ENCODE measurements at places on chromosomes 6 and 20.

GRCh38 chr6:26388441-26388840, 5.5 kb downstream of the BTN2A2 start:
- no peak for DNase-seq

DNA sequence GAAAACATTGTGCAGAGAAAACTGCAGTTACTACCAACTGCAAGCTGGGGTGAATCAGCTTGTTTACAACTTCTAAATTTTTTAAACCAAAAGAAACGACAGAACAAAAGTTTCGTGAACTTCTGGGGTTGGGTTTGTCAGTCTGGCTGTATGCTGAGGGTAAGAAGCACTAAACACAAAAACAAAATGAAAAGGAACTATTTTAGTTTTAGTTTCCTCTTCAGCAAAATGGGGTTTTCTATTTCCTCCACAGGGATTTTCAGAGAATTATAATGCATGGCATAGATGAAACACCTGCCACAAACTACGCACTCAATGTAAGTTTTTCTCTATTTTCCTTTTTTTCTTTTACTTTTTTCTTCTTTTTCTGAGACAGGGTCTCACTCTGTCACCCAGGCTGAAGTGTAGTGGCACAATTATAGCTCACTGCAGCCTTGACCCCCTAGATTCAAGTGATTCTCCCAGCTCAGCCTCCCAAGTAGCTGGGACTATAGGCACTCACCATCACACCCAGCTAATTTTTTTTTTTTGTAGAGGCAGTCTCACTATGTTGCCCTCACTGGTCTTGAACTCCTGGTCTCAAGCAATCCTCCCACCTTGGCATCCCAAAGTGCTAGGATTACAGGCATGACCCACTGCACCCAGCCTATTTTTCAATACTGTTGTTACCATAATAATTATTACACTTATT, 40.6 kb downstream of the CGA start:
- no peak for DNase-seq

DNA sequence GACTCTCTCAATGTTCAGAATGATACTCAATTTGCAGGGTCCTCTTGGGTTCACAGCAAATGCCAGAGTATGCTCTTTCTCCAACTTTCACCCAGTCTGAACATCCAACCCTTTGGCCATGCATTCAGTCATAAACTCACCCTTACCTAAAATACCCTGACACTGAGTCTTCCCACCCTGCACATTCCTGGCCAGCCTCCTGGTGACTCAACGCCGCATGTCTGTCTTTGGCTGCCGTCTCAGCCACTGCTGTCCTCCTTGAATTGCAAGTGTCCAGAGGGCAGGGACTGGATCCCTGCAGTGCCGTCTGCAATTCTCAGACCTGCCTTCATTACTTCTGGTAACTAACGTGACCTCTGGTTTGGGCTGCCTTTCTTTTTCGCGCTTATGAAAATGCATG, 593.4 kb downstream of the QKI start:
- no peak for DNase-seq

- no peak for DNase-seq
Observed at GRCh38 chr6:137519629-137520176, 25.5 kb upstream of the OLIG3 start.

- no peak for DNase-seq
Observed at GRCh38 chr6:143294265-143294860, 156.1 kb downstream of the ADAT2 start.

GRCh38 chr20:61451009-61451408, 198.9 kb downstream of the CDH4 start:
- no peak for DNase-seq

DNA sequence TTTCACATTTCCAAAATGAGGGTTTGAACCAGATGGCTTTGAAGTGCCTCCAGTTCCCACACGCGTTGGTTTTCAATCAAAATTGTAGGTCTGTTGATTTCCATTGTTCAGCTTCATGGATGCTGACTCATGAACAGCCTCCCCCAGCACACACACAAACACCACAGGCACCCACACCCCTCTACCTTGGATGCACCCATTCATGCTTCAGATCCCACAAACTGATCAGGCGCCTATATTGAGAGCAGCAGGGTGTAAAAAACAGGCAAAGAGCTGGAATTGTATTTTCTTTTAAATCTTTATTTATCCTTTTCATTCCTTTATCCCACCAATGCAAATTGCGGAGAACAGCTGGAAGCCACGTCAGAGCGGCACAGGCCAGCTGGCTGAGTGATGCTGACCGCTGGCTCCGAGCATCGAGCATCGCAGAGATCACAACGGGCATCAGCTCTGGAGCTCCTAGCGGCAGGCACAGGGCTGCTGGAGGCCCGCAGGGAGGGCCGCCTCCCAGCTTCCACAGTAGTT, 29.3 kb upstream of the TBC1D7 start:
- no peak for DNase-seq

DNA sequence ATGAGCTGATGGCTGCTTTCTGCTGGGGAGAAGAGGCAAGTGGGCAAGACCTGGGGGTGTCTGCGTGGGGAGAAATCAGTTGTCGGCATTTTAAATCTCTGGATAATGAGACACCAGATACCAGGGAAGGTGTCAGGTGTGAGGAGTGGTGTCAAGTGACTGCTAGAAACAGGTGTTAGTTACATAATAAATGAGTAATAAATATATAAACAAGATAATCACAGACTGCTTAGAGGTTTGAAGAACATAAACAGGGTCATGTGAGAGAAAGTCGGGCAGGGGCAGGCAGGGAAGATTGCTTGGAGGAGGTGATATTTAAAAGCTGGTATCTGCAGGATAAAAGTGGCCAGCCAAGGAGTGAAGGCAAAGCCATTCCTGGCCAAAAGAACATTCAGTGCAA, 87.2 kb upstream of the RIN2 start:
- DNase-seq = no peak

DNA sequence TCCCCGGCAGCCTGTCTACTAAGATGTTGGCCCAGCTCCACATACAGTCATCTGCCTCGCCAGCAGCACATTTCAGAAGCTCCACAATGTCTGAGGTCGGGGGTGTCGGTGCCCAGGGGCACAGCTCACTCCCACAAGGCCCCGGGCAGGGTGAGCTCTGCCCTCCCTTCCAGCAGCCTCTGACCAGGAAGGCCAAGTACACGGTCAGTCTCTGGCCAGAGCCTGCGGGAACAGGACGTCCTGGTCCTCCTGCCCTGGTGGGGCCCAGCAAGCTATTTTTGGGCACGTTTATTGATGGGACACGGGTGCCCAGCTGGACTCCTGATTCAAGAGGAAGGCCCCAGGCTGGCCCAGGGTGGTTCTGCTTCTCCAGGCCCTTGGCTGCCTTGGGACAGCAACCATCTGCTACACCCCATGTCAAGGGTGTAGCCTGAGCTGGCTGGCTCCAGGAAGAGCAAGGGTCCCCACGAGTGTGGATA, 114.9 kb upstream of the PTPN1 start:
- peak; percentile 50 for DNase-seq

- DNase-seq = no peak
Observed at GRCh38 chr6:69729870-69730449, 66.8 kb downstream of the LMBRD1 start.

DNA sequence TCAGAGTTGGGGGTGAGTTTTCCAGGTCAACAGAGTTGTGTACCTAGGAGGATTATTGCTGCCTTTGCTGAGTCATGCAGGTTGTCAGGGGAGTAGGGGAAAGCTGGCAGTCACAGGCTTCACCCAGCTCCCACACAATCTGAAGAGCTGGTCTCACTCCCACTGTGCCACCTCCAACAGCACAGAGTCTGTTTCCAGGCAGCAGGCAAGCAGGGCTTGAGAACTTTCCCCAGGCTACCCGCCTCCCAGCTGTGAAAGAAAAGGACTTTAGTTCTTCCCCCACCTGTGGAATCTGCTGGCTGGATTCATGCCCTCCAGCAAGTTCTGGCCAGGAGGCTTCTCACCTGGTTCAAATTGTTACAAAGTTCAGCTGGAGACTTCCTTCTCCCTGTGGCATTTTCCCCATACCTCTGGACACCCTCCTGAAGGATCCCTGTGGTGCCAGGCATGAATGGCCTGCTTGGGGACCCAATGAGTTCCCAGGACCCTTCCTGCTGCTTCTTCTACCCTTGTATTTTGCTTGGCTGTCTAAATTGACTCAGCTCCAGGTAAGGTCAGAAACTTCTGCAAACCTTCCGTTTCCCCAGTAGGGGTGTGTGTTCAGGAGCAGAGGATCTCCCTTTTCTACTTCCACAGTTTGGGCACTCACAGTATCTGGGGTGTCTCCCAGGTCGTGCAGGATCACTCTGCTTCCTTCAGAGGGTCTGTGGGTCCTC, 378.1 kb upstream of the MAN1A1 start:
- no peak for DNase-seq

DNA sequence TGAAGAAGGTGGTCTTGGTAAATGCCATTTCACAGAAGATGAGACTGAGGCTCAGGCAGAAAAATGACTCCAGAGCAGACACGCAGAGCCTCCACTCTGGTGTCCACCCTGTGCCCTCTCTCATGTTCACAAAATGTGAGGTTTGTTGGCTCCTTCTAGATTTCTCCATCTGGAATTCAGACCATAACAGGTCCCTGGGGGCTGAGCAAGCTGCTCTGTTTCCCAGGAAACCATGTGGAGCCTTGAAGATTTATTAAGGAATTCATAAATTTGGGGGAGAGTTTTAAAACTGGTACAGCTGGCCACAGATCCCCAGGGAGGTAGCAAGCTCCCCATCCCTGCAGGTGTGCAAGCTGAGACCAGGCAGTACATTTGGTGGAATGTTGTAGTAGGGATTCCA, 38.8 kb upstream of the SIRPA start:
- no peak for DNase-seq

GRCh38 chr6:44222486-44223318, 693 bp upstream of the SLC29A1 start:
- DNase-seq = no peak

DNA sequence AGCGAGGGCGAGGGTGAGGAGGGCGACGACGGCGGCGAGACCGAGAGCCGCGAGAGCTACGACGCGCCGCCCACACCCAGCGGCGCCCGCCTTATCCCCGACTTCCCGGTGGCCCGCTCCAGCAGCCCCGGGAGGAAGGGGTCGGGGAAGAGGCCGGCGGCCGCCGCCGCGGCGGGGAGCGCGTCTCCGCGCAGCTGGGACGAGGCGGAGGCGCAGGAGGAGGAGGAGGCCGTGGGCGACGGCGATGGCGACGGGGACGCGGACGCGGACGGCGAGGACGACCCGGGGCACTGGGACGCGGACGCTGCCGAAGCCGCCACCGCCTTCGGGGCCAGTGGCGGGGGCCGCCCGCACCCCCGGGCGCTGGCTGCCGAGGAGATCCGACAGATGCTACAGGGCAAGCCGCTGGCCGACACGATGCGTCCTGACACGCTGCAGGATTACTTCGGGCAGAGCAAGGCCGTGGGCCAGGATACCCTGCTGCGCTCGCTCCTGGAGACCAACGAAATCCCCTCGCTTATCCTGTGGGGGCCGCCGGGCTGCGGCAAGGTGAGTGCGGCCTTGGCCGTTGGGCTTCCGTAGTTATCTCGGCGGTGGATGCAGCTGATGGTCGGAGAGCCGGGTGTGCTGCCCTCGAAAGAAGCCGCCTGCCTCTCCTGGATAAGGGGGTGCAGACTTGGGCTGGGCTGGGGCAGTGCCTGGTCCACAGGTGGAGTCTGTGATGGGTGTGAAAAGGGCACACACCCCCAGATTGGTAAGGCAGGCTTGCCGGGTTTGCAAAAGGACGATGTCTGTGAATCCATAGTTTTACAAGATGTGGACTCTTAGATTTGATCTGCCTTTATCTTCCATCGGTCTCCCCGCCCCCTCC, 938 bp downstream of the WRNIP1 start:
- DNase-seq = no peak

GRCh38 chr6:91366781-91367180, 779.9 kb upstream of the MAP3K7 start:
- no peak for DNase-seq

- no peak for DNase-seq
Observed at GRCh38 chr6:3781504-3781903, 30.0 kb upstream of the PXDC1 start.

DNA sequence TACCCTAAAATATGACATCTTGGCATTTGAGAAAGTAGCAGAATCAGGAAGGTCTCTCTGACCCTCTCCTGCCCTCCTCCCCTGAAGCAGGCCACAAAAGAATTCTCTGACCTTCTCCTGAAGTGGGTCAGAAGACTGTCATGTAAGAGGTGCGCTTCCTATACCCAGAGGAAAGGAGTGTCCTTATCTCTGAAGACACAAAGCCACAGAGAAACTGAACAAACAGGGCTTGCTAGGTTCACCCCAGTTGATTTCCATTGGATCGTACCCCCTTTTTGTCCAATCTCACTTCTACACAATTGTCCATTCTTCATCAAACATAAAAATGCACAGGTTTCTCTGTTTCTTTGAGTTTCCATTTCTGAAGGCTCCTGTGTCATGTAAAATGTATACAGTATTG, 272.0 kb upstream of the SOX4 start:
- DNase-seq = no peak

- no peak for DNase-seq
Observed at GRCh38 chr6:128240024-128240428, 280.4 kb downstream of the PTPRK start.

- no peak for DNase-seq
Observed at GRCh38 chr20:39954621-39955020, 734.4 kb downstream of the MAFB start.

GRCh38 chr20:1628621-1629020, 8.8 kb upstream of the SIRPB1 start:
- no peak for DNase-seq

DNA sequence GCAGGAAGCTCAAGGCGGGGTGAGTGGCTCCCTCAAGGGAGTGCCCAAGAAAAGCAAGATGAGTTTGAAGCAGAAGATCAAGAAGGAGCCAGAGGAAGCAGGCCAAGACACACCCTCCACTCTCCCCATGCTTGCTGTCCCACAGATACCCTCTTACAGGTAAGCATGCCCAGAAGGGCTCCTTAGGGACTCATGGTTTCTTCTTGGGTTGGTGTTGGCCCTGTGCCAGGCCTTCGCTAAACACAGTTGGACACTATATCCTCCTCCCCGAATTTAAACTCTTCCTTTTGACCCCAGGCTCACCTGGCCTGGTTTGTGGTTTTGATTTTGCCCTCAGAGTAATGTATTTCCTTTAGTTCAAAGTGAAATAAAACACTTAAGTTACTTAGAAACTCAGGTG, 5.1 kb downstream of the BRPF3 start:
- DNase-seq = no peak

DNA sequence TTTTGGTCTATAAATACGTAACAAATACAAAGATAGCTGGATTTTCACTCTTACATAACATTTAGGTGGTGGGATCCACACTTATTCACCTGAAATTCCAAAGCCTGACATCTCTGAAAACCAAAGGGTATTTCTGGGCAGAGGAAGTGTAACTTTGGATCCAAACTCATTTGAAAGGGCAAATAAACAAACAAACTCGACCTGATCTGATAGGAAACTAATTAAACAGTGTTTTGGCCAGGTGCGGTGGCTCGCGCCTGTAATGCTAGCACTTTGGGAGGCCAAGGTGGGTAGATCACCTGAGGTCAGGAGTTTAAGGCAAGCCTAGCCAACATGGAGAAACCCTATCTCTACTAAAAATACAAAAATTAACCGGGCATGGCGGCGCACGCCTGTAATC, 128.9 kb downstream of the ZMYND8 start:
- no peak for DNase-seq

DNA sequence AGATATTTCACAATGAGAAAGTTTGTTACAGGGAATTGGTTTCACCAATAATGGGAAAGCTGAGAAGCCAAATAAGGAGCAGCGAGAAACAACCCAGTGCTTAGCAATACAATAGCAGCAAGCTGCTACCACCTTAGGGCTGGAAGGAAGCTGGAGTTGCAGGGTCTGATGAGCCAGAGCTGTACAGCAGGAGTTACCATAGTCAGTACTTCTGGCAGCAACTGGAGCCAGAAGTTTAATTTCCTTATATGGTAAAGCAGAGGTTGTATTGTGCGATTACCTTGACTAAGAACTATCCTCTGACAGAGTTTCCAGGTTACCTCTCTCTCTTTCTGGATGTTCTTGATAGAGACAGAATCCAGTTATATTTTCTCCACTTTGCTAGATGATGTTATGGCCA, 137.1 kb upstream of the OLIG3 start:
- no peak for DNase-seq
